ENCODE measurements at places on chromosomes 2 and 18.

GRCh38 chr2:185144159-185144919 lies 546.0 kb downstream of the ZNF804A start:
- DNase-seq: no peak

DNA sequence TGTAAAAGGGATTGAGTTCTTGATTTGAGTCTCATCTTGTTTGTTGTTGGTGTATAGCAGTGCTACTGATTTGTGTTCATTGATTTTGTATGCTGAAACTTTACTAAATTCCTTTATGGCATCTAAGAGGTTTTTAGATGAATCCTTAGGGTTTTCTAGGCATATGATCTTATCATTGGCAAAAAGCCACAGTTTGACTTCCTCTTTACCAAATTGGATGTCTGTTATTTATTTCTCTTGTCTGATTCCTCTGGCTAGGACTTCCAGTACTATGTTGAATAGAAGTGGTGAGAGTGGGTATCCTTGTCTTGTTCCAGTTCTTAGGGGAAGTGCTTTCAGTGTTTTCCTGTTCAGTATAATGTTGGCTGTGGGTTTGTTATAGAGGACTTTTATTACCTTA lies 4.8 kb downstream of the ANKAR start:
- no peak for DNase-seq

- no peak for DNase-seq
These were observed 124.2 kb downstream of the TWIST2 start for GRCh38 chr2:238972146-238972445.

- DNase-seq: no peak
These were observed 5.4 kb downstream of the CFAP36 start for GRCh38 chr2:55524884-55525437.

DNA sequence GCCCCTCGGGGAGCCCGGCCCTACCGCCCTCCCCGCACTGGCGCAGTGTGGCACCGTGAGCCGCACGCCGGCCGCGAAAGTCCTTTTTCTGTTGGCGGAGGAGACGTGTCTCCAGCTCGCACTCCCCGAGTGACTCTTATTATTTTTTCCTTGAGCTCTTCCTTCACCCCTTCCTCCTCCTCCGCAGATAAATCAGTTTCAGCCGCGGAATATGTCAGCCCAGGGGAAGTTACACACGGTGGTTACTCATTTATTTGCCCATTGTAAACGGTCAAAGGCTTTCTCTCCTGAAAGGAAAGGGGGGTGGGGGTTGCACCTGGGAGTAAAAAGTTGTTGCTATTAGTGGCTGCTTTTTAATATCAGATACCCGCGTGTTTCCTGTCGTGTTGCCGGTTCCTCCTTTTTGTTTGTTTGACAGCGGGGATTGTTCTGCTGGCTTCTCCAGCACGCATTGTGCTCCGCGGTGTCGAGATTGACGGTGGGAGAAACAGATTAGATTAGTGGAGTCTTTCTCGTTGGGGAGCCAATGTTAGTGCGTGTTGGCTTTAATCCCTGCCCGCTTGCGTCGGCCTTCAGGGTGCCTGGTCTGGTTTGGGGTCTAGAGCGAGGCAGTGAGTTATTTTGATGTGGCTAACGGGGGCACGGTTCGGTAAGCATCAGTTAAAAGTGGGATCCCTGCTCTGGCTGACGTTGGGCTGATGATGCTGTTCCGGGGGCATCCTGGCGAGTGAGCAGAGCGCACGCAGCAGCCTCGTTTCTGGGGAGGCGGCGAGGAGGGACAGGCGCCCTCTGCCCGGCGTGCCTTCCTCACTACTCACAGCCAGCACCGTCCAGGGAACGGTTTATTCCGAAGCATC lies 1.6 kb downstream of the CRIM1 start:
- DNase-seq: peak; percentile 34

DNA sequence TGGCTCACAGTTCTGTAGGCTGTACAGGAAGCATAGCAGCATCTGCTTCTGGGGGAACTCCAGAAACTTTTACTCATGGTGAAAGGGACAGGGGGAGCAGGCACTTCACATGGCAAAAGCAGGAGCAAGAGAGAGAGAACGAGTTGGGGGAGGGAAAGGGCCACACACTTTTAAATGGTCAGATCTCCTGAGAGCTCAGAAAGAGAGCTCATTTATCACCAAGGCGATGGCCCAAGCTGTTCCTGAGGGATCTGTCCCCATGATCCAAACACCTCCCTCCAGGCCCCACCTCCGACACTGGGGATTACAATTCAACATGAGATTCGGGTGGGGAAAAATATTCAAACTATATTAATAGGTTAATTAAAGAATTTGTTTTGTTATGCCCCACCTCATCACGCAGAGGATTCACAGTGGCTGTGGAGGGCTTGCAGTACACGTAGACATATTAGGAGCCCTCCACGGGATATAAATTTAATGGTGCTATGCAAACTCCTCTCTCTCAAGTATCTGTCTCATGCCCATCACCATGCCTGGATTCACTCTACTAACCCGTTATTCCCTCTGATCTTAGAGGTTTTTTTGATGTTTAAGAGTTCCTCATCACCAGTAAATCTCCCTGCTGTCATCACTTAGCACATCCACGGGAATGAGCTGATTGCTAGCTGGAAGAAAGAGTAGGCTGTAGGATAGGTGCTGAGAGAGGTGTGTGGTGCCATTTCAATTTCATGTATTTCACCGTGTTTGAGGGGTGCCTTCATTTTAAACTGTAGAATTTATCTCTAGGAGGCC lies 84.5 kb upstream of the ARHGAP28 start:
- DNase-seq: no peak

GRCh38 chr2:102391565-102391964 lies 31.4 kb upstream of the IL18RAP start:
- peak; percentile 28 for DNase-seq

- no peak for DNase-seq
These were observed 1050.7 kb upstream of the PIK3C3 start for GRCh38 chr18:40904295-40904694.

- DNase-seq: no peak
These were observed 60.4 kb downstream of the ANO7 start for GRCh38 chr2:241248897-241249296.

DNA sequence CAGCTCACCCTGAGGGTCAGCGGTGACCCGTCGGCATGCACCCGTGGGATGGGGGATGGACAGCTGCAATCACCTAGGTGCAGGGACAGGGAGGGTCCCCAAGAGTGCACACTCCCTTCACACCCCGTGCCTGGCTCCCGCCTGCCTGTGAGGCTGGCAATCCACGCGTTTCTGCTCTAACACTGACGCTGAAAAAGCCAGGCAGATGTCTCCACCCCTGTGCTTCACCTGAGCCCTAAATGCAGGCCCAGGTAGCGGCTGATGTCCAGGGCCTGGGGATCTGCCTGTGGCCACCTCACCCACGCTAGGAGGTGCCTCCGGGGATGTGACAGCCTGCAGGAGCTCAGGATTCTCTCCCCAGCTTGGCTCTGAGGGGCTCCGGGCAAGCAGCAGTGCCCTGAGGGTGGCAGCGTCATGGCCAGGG lies 212.0 kb upstream of the SALL3 start:
- DNase-seq: no peak

GRCh38 chr2:187497140-187497539 lies 49.1 kb upstream of the CALCRL start:
- DNase-seq: no peak

GRCh38 chr2:165697748-165698443 lies 96.2 kb downstream of the GALNT3 start:
- DNase-seq: no peak

- DNase-seq: no peak
These were observed 14.0 kb downstream of the FHL2 start for GRCh38 chr2:105384861-105385260.

DNA sequence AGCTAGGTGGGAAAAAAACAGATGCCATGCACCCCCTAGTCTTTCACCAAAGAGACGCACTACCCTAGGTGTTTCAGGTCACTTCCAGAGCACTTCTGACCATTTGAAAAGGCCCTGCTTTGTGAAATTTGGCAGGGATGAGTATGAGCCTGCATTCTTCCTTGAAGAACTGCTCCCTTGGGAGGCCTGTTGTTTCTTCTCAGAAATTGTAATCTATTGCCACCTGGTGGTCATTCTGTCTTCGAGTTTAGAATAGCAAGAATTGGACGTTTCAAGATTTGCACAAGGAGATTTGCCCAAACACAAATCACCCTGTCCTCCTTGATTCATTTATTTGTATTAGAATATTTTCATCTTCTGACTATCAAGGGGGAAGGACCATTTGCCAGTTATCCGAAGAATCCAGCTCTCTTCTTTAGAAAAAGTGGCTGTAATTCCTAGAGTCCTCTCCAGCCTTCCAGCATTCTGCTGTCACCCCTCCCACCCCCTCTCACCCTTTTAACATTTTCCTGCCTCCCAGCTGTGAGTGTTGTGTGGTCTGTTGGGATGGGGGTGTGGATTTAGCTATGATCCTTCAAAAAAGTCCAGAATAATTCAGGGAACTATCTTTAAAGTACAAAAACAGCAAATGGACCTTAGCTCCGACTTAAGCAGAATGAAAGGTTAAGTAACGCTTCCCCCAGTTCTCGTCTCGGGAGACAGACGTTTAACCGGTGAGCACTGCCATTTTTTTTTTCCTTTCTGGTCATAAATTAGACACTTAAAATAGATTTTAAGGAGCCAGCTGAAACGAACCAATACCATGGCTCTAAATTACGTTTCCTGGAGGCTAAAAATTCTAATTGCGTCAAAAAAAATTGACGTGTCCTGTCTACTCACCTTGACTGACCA lies 3.7 kb upstream of the GAD1 start:
- DNase-seq: no peak

DNA sequence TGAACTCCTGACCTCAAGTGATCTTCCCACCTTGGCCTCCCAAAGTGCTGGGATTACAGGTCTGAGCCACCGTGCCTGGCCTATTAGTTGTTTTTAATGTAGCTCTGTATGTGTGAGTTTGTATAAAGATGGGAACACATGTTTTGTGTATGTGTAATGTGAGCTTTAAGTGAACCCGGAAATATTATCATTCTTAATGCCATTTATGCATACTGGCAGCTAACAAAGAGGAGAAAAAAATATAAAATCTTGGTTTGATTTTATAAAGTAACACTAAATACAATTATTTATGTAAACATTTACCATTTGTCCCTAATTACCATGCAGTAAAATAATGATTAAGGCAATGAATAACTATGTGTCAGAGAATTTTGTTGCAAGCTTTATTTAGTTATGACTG lies 9.1 kb upstream of the CKAP2L start:
- no peak for DNase-seq

DNA sequence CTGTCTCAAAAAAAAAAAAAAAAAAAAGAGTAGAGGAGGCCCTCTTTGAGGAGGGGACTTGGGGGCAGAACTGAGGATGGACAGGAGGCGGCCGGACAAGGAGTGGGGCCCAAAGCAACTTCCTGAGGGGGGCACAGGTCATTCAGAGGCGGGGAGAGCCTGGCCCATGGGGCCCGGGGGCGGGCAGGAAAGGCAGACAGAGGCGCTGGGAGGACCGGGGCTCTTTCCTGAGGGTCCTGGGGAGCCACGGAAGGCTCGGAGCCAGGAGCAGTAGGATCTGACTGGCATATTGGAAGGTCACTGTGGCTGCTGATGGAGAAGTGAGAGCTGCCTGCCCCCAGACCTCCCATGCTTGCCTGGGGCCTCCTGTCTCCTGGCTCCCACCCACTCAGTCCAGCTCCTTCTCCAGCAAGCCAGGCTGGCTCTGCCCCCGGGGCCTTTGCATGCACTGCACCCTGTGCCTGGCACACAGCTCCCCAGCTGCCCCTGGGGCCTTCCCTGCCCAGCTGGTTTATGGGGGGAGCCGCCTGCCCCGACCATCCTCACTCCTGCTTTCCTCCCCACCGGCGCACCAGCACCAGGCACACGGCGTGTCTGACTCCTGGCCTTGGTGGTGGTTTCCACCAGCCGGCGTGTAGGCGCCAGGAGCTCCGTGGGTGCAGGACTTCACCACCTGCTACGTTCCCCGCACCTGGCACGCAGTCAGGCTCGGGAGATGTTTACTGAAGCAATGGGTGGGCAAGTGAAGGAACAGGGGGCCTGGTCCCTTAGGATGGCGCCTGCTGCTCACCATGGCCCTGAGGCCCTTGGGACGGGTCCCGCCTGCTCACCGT lies 5.6 kb downstream of the ESPNL start:
- no peak for DNase-seq

DNA sequence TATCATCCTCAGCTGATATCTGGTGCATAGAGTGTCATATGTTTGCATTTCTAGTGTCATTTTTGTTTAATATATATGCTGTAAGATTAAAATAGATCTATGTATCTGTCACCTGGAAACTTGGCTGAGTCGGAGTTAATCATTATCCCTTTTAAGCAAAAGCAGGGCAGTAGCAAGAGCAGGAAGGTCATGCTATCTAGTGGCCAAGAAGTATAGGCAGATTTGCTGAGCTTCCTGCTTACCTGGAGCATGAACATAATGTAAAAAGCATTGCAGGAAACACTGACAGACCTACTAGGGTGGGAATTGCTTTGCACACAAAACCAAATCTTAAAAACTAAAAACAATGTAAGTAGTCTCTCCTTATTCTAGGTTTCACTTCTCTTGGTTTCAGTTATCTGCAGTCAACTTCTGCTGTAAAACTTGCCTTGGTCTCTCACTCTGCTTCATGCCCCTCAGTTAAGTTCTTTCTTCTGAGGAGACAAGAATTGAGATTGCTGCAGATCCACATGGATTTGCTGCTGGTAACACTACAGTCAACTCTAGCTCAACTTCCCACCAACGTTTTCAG lies 295.3 kb downstream of the CDH7 start:
- no peak for DNase-seq

GRCh38 chr2:81870119-81870518 lies 1565.6 kb upstream of the LRRTM1 start:
- no peak for DNase-seq

- no peak for DNase-seq
These were observed 186.5 kb downstream of the LNPK start for GRCh38 chr2:175815537-175815936.
